NCI-H774 (cell line): ENCODE measurements at places on chromosomes 1 and 21.
A peak's percentile ranks its signal among the peaks of the same experiment; 100 is the strongest.

DNA sequence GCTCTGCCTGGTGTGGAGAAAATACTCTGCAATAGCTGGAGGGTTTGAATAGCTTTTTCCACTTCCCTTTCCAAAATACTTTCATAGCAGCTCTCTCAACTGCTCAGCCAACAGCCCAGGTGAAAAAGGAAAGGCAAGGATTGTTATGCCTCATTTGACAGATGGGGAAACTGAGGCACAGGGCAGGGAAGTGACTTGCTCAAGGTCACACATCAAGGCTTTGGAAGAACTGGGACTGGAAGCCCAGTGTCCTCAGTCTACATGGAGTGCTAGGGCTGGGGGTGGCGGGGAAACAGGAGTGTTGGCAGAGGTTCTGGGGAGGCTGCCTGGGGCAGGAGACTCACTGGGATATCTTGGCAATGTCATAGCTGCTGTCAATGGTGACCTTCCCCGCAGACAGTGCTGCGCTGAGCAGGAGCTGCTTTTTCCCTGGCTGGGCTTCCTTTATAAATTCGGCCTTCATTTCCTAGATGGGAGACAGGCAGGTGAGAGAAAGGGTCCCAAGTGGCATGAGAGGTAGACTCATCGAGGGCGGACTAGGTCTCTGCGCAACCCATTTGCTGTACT is 4.0 kb downstream of the CHI3L1 start:
- no peak for DNase-seq

DNA sequence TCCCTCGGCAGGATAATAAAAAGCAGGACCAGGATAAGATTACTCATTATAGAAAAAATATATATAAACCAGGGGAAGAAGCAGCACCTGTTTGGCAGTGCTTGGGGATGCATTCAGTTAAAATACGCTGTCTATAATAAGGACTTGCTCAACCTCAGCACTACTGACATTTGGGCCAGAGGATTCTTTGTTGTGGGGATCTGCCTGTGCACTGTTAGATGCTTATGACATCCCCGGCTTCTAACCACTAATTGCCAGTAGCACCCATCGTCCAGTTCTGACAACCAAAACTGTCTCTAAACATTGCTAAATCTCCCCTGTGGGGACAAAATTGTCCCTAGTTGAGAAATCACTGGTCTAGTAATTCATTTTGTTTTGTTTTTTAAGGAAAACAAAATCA is 242.1 kb downstream of the SLC45A1 start:
- DNase-seq, result no peak

DNA sequence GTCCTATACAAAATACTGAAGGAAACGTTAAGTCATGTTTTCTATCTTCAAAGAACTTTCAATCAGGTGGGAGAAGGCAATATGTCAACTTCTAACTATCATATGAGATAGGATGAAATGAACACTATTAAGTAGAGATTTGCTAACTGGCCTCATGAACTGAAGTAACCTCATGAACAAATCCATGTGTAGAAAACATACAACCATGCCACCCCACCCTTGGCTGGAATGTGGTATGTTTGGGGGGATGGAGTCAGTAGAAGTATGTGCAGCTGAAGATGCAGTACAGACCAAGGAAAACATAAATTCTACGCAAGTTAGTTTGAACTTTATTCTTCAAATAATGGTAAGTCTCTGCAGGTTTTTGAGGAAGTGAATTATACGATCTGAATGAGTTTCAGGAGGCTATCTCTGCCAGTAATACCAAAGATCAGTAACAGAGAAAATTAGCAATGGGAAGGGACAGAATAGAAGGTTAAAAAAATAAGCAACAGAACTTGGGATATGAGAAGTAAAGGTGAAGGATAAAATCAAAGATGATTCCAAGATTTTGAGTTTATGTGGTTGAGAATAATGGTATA is 4.5 kb downstream of the TRMT1L start:
- no peak for DNase-seq

DNA sequence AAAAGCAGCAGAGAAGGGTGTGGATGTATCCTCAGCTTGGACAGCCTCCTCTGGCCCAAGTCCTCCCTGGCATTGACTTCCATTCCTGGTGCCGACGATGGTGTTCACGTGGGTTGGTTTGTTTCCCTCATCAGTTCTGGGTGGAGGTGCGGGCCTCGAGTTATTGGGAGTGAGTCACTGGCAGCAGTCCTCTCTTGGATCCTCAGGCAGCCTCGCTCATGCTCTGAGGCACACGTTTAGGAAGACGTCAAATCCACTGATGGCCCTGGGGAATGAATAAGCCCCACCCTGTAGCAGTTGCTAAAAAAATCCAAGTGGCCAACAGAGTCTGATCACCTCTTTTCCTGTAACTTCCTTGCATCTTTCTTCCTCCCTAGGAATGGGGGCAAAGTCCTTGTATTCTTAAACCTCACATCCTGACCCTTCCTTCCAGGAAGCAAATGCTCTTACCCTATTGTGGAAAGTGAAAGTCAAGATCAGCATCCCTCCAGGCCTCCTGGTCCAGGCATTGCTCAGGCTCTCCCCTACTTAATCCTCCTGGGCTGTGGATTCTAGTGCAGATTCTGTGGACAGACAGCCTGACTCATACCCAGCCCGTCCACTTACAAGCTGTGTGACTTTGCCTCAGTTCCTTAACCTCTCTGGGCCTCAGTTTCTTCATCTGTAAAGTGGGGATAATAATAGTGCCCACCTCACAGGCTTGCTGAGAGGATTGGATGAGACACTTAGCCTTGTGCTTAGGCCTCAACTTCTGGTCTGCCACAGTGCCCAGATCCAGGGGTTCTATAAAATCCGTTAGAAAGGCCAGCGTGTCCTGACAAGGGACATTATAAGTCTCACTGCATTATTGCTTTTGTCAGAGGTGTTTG is 111.1 kb downstream of the TLR5 start:
- DNase-seq, result no peak

- no peak for DNase-seq
Observed at GRCh38 chr1:202005958-202006357, 4.4 kb upstream of the ELF3 start.

GRCh38 chr1:179706339-179706941 is 36.7 kb upstream of the FAM163A start:
- peak; percentile 45 for DNase-seq

GRCh38 chr1:245984390-245985155 is 522.5 kb downstream of the SMYD3 start:
- DNase-seq, result no peak

- no peak for DNase-seq
Observed at GRCh38 chr1:54842206-54842915, 41.2 kb upstream of the TTC22 start.

DNA sequence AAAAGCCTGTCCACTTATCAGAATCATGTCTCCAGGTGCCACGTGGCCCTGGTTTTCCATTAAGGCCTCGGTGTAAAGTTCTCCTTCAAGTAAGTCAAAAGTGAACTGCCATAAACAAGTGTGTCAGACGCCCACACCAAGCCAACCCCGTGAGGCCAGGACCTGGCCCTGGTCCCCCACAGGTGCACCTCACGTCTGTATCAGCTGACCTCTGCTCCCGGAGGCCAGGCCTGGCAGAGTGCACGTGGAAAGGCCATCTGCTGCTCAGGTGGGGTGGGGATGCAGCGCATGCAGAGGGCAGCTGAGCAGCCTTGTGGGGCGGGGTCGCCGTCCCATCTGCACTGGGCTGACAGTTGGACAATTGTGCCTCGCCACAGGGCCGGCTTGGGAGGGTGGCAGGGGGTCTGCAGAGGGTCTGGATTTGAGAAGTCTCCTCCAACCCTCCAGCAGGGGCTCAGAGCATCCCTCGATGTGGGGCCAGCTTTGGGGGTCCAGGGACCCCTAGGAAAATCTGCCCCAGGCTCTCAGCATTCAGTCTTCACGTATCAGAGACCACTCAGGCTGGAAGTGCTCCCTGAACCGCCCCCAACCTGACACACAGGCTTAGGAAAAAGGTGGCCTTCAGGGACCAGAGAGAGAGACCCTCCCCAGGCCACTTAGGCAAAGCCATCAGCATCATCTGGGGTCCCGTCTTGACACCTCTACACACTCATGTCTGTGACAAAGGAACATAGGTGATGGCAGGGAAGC is 3.0 kb downstream of the SLC19A1 start:
- no peak for DNase-seq

DNA sequence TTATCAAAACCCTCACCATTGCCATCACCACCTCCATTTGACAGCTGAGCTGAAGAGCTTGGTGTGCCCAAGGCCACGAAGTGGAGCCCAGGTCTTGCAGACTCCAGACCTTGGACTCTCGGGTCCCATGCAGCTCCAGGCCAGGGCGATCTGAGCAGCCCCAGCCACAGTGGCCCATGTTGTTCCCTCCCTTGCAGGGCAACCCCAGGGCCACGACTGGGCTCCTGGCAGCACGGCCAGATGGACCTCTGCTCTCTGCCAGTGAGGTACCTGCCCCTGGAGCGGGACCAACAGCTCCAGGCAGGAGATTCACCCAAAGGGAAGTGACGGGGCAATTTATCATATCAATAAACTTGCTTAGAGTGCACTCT is 182.7 kb upstream of the VAMP3 start:
- DNase-seq, result no peak

GRCh38 chr1:204094856-204095634 is 22.1 kb downstream of the SOX13 start:
- DNase-seq, result no peak

GRCh38 chr1:91582431-91582921 is 81.8 kb downstream of the CDC7 start:
- no peak for DNase-seq

DNA sequence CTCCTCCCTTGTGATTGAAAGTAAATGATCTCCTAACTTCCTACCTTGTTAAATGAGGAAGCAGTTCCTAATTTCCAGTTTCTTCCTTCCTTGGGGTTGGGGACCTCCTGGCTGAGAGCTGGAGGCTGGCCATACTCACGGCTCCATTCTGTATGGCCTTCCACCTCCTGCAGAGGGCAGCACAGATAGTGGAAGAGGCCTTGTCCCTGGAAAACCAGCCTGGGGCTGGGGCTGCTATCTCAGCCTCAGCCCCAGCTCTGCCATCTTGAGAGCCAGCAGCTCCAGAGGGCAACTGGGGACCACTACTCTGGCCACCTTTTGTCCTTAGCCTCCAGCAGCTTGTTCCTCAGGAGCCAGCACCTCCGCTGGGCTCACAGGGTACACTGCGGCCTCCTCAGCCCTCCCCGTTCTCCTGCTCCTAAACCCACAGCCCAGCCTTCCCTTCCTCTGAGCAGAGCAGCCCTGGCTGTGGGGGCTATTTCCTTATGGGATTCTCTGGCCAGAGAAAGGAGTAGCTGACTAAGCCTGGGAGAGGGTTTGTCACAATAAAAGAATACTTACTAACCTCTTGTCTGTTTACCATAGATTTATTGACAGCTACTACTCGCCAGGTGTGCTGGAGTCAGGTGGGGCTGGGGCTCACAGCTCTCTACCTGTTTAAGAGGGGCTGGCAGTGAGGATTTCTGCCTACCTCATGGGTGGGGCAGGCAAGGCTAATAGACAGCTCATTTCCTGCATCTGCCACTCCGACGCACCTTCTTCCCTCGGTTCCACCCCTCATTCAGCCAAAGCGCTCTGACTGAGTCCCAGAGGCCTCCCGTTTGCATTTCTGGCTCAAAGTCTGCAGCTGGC is 6.3 kb downstream of the TMEM234 start:
- DNase-seq, result peak; percentile 71

DNA sequence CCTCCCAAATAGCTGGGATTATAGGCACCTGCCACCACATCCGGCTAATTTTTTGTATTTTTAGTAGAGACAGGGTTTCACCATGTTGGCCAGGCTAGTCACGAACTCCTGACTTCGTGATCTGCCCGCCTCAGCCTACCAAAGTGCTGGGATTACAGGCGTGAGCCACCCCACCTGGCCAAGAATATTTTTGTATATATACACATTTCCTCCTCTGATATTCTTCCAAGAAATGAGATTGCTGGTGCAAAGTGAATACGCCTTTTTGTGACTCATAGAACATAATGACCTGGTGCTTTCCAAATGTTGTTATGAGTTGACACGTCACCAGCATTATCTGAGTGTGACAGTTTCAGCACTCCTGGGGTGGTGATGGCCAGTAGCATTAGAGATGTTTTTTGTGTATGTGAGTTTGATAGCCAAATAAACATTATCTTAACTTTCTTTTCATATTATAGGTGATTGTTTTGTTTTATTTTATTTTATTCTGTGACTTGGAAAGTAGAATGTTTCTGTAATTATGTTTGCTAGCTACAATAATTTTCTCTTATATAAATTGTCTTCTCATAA is 54.9 kb downstream of the KCNK1 start:
- no peak for DNase-seq

DNA sequence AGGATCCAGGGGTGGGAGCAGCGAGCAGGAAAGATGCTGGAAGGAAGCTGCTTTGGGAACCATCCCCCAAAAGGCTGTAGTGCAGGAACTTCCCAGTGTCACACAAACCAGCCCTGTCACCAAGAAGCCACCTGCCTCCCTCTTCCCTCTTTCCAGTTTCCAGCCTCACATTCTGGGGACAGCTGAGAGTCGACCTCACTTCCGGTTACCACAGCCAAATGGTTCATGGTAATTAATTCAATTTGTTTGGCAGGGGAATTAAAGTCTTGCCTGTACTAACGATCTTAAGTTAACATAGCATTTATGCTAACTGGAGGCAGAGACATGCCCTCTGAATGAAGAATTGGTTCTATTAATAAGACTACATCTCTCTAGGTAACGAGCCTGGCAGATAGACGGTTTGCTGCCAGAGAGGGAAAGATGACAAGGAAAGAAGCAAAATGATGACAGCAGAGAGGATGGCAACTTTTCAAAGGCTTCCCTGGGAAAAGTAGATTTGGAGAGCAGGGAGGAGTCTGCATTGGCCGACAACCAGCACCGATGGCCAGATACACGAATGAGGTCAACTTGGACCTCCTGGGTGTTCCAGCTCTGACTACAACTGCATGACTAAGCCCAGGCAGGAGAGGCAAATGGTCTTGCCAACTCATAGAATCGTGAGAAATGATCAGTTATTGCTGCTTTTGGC is 64.1 kb downstream of the TMCO4 start:
- DNase-seq, result no peak

GRCh38 chr1:197197430-197197997 is 51.0 kb upstream of the ASPM start:
- DNase-seq, result no peak

GRCh38 chr1:93708734-93709481 is 27.3 kb upstream of the BCAR3 start:
- DNase-seq, result no peak

GRCh38 chr1:160818207-160818937 is 22.4 kb downstream of the LY9 start:
- DNase-seq, result no peak

DNA sequence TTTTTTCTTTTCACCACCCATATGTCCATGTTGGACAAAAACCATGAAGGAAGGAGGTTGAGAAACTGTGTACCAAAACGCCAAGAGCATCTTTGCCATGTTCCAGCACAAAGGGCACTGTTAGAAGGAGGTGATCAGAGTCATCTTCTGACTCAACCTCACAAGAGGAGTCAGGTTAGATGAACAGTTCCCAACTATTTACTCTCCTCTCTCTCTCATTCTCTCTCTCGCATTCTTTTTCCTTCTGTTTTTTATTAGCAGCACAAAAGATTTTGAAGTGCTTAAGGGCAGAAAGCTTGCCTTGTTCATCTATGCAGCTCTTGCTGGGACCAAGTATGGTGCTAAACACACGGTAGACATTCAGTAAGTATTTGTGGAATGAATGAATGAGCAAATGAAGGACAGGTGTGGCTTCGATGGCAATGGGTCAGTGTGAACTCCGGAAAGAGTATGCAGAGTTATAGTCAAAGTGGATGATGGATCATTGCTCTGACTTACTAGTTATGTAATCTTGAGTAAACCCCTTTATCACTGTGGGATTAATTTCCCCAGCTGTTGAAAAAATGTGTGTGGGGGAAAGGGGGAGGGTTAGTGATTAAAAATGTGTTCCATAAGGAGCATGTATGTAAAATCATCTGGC is 33.9 kb downstream of the DDR2 start:
- no peak for DNase-seq

GRCh38 chr1:34087986-34088385 is 77.0 kb downstream of the CSMD2 start:
- no peak for DNase-seq
